ENCODE measurements at places on chromosomes 7 and 10.

GRCh38 chr10:70914316-70914864 lies 26.0 kb upstream of the PCBD1 start:
- DNase-seq, result no peak

- no peak for DNase-seq
These were observed 110.3 kb downstream of the RNF133 start for GRCh38 chr7:122588621-122589020.

- DNase-seq, result no peak
These were observed 578.5 kb downstream of the GALNT17 start for GRCh38 chr7:71710442-71710841.

DNA sequence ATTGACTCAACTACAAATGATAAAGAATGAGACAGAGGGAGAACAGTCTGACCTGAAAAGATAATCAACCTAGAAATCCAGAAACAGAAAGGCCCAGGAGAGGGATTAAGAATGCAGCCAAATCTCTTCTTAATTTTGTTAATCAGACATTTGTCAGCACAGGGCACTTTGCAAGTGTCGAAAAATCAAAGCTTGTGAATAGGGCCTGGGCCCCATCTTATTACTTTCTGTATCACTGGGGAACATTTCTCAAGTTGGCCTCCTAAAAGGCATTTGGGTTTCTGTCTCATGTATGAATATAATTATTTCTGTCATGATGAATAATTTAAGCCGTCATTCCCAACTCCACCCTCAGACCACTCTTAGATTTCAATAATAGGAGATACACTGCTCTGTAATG lies 308.4 kb upstream of the PRKCQ start:
- DNase-seq, result no peak

DNA sequence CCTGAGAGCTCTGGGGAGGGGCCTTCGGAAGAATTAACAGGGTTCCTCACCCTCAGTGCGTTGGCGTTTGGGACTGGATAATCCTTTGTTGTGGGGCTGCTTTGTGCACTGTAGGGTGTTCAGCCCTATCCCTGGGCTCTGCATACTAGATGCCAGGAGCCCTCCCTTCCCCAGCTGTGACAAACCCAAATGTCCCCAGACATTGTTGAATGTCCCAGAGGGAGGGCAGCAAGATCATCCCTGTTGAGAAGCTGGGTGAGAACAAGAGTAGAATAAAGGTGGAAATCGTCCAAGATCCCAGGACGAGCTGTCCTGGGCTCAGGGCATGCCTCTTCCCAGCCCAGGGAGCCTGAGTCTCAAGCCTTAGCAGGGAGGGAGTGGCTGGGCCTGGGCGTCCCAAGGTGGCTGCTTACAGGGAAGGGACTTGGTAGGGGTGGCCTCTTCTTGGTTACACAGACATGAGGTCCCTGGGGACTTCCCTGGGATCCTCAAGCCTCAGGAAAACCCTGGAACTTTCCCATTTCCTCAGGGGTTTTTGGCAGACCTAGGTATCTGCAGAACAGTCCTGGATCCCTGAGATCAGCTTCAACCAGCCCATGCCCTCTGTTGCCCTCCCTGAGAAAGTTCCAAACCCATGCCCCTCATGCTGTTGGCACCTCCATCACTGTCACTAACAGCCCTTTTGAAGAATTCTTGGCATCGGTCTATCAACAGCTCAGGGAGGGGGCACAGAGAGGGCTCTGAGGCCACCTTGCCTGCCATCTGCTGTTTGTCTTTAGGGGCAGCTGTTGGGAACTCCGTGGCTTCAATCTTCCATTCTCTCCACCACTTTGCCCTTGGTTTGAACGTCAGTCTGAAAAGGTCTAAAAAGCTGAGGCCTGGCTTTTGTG lies 53.7 kb downstream of the GOLGA7B start:
- no peak for DNase-seq

GRCh38 chr7:18808026-18808425 lies 309.4 kb downstream of the TWIST1 start:
- DNase-seq, result no peak

- DNase-seq, result peak; percentile 80
These were observed 102.7 kb upstream of the TNRC18 start for GRCh38 chr7:5526100-5526905.

- no peak for DNase-seq
These were observed 9.2 kb upstream of the SLC18A3 start for GRCh38 chr10:49600781-49601400.

GRCh38 chr10:11835704-11836103 lies 12.5 kb downstream of the PROSER2 start:
- no peak for DNase-seq

DNA sequence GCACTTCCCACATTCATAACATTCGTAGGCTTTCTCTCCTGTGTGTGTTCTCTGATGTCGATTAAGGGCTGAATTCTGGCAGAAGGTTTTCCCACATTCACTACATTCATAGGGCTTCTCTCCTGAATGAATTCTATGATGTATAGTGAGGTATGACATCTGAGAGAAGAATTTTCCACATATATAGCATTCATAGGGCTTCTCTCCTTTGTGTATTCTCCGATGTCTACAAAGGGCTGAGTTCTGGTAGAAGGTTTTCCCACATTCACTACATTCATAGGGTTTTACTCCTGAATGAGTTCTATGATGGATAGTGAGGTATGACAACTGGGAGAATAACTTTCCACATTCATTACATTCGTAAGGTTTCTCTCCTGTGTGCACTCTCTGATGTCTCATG lies 15.6 kb downstream of the ZNF12 start:
- no peak for DNase-seq

DNA sequence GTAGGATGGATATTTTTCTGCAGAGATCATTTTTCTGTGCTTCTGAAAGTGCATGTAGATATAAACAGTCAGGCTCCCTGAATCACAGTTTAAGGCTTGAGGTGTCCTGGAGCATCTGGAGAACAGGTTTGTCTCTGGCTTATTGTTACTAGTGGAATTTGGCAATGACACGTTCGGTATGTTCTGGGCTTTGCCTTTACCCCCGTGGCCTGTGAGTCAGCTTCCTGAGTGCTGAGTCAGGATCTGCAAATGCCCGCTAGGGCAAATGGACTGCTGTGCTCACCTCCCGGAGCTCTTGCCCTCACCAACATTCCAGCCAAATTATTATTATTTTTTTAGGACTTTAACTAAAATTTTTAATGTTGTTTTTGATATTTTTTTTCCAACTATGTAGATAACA lies 192.5 kb upstream of the PRSS1 start:
- peak; percentile 72 for DNase-seq

DNA sequence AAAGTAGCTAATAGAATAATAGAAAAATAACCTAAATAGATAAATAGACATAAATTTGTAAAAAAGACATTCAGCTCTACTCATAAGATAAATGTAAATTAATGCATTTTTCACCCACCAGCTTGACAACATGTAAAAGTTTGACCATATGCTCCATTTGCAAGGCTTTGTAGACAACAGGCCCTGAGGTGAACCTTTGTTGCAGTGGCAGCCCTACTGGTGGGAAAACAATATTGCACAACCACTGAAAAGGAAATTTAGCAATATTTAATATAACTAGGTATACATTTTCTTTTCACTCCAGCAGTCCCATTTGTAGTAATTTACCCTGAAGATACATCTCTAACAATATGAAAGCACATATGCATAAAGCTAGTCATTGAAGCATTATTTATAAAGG lies 39.0 kb upstream of the ADRA2A start:
- no peak for DNase-seq

DNA sequence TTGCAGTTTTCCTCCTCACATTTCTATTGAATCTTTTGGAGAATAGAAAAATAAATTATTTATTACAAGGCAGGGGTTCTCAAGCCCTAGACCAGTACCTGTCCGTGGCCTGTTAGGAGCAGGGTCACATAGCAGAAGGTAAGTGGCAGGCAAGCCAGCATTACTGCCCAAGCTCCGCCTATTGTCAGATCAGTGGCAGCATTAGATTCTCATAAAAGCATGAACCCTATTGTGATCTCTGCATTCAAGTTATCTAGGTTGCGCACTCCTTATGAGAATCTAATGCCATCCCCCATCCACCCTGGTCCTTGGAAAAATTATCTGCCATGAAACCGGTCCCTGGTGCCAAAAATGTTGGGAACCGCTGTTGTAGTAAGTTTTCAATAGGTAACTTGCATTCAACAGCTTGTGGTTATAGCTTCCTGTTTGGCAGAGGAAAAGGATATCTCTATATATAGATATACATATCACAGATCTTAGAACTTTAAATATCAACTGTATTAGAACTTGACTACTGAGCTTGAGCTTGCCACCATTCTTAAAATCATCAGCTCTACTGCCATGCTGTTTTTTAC lies 165.1 kb downstream of the AHR start:
- DNase-seq, result no peak

GRCh38 chr7:158633055-158633956 lies 45.7 kb upstream of the PTPRN2 start:
- no peak for DNase-seq

DNA sequence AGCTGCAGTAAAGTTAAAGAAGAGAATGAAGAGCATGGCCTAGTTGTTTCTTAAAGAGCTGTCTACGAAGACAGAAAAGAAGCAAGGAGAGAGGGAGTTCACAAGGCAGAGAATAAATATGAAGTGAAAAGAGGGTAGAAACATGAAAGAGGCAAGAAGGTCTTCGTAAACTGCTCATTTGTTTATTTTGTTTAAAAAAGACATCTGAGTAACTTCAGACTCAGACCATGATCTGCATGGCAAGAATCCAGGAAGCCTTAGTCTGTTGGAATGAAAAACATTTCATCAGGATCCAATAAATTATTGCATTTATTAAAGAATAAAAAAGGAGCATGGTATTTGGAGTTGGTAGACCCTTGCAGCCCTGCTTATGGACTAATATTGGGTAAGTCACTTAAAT lies 151.1 kb downstream of the SEM1 start:
- no peak for DNase-seq

DNA sequence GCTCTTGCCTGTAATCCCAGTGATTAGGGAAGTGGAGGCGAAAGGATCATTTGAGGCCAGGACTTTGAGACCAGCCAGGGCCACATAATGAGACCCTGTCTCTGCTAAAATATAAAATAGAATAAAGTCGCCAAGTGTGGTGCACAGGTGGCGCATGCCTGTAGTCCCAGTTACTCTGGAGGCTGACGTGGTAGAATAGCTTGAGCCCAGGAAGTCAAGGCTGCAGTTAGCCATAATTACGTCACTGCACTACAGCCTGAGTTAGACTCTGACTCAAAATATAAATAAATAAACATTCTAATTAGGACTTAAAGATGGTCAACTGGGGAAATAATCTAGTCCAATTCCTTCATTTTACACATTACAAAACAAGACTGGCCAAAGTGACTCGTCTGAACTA lies 768 bp downstream of the CHCHD2 start:
- no peak for DNase-seq

GRCh38 chr7:139741789-139742344 lies 35.9 kb downstream of the HIPK2 start:
- no peak for DNase-seq

GRCh38 chr10:130453721-130454542 lies 317.7 kb downstream of the GLRX3 start:
- peak; percentile 18 for DNase-seq

GRCh38 chr7:105429746-105430612 lies 41.3 kb upstream of the SRPK2 start:
- DNase-seq, result peak; percentile 34

DNA sequence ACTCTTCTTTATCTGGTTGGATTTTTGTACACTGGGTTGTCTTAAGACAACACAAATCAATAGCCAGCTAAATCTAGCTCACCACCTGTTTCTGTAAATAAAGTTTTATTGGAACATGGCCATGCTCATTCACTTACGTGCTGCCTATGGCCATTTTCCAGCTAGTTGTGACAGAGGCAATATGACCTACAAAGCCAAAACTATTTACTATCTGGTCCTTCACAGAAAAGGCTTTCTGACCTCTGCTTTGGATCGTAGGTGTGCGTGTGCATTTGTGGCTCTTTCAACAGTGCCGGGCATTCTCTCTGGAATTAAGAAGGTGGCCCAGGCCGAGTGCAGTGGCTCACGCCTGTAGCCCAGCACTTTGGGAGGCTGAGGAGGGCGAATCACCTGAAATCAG lies 45.5 kb downstream of the NRAP start:
- no peak for DNase-seq

- DNase-seq, result no peak
These were observed 71.4 kb downstream of the CALCR start for GRCh38 chr7:93503088-93503487.

DNA sequence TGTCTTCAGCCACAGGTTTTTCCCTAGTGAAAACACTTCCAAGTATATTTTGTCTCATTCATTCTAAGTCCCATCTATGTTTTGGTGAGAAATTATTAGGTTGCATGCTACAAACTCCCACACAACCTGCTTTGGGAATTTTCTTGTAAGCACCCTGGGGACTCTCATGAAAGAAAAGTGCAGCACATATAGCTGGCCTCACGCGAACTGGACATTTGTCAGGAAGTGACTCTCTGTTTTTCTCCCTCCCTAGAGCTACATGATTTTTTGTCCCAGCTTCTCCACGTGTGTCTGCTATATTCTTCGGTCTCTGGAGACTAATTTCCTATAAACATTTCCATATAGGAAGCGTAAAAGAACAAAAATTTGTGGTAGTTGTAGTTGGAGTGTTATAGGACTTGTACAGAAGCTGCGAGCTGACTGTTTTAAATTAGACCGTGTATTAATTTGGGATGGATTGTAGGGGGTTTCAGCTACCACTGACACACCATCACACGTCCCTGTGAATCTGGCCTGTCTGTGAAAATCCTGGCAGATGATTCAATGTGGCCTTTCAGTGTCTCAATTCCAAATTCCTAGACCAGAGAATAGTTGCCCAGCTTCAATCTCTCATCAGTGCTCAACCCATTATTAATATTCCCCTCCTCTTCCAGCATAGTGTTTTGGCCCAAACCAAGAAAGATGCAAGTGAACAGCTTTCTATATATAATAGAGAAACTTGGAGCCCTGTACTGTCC lies 40.2 kb downstream of the ARL4A start:
- DNase-seq, result no peak

- DNase-seq, result no peak
These were observed 32.0 kb downstream of the CUL2 start for GRCh38 chr10:35058134-35058533.

DNA sequence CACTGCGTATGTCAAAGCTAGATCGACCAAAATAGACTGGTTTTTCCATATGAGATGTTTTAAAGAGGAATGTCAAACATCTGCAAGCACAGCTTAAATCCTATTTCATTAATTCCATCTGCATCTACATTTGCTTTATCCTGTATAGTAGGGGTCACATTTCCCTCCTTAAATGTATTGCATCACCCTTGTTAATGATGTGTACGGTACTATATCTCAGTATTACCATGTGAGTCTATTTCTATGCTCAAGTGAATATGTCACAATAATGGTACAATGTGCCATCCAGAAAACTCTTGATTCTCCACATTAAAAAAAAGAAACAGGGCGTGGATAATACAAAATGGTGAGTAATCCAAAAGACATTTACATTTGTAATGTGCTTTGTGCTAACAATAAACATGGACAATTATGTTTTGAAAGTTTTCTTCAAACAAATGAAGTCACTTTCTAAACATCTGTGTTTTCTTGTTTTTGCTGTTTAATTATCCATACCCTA lies 56.6 kb downstream of the TWIST1 start:
- DNase-seq, result no peak
